ENCODE measurements at places on chromosomes 1 and 21.

DNA sequence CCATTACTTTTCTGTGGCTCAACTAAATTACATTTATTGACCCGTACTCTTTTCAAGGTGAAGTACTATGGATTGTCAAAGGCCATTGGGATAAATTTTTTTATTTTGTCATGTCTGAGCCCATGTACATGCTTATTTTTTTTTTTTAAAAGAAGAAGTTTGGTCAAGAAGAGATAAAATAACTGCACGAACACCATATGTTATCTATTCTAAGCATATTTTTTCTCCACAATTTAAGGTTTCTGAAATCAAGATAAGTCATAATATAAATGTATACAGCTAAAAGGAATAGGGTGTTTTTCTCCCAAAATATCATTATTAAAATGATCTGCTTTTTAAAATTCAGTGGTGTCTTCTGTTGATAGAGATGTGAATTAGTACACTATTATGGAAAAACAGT is 35.0 kb upstream of the SH2D1B start:
- no peak for DNase-seq

DNA sequence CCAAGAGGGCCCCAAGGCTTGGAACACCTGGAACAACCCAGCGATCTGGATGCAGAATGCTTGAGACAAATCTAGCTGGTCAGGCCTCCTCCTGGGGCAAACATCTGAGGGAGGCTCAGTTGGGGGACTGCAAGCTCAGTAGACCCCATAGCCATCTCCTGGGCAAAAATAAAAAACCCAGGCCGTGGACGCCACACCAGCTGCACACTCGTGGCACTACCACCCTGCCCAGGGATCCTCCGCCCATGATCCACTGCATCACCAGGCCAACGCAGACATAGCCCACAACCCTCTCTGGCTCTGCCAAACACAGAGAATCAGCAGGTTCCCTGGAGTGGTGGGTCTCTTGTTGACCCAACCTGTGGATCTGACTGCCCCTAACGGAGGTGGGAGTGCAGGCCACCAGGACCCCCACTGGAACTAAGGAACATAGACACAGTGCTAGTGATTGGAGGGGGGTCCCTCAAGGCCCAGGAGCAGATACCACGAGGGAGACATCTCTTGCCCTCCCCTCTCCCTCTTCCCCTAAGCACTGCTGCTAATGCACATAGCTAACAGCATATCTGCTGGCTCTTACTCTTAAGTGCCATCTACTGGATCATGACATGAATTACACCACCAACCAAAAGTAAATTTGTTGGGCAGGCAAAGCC is 147.2 kb downstream of the CHD1L start:
- DNase-seq = no peak

DNA sequence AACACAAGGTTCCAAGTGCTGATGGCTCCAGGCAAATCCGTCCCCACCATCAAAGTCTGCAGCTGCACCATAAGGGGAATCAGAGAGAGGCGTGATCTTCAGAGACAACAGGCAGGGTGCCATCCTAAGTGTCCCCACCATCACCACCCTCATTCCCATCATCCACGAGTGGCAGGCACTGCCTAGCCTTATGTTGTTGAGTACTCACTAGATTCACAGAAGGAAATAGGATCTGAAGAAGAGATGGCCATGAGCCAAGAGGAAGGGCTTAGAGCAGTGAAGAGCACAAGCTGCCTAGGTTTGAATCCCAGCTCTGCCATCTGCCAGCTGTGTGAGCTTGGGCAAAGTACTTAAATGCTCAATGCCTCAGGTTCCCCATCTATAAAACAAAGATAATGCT is 207.3 kb upstream of the CSF3R start:
- DNase-seq = no peak

- no peak for DNase-seq
Observed at GRCh38 chr21:38531039-38531541, 32.8 kb upstream of the ERG start.

DNA sequence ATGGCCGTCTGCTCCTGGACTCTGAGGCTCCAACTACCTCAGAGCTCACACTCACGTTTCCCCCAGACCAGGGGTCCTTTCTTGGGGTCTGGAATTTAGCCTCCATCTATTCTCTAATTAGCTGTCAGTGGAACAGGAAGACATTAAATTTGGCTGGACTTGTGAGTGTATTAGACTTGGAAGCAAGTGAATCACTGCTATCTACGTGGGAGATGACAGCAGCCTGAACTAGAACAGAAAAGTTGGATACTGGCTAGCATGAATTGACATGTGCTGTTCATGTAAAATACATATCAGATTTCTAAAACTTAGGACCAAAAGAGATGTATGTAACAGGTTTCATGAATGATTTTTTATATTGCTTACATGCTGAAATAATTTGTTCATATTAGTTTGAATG is 28.0 kb downstream of the TAF5L start:
- no peak for DNase-seq

GRCh38 chr1:156431366-156431765 is 62.4 kb downstream of the RHBG start:
- DNase-seq = no peak

DNA sequence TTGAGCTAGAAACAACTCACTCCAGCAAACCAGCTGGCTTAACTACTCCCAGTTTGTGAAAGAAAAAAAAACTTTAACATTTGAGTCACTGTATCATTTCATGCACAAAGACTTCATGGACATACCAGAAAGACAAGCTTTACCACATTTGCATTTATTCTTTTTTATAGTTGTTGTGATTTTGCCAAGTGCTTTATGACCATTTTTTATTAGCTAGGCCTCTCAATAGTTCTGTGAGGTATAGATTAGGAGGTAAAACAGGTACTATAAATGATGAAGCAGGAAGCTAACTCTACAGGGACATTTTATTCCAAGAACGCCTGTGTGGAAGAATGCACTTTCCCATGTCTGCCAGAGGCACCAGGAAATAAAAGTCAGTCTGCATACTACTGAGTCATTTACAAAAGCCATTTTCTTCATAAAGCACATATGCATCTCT is 8.2 kb upstream of the DENND1B start:
- no peak for DNase-seq

DNA sequence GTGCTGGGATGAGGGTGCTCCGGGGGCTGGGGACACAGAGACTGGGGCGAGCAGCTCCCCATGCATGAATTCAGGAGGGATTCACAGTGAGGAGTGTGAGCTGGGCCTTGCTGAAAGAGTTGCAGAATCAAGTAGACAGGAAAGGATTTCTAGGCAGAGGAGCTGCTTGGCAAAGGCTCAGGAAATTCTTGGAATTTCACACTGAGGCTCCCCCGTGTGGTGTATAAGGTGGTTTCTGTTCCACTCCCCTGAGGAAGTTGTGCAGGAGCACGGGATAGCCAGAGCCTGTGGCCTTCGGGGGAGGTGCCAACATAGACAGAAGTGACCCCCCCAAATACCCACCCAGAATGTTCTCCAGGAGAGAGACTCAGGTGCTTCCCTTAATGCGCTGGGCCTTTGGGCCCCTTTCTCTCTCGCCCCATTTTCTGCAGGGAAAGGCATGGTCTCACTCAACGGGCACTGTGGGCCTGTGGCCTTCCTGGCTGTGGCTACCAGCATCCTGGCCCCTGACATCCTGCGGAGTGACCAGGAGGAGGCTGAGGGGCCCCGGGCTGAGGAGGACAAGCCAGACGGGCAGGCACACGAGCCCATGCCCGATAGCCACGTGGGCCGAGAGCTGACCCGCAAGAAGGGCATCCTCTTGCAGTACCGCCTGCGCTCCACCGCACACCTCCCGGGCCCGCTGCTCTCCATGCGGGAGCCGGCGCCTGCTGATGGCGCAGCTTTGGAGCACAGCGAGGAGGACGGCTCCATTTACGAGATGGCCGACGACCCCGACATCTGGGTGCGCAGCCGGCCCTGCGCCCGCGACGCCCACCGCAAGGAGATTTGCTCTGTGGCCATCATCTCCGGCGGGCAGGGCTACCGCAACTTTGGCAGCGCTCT is 58.5 kb upstream of the ACTL8 start:
- DNase-seq = no peak

DNA sequence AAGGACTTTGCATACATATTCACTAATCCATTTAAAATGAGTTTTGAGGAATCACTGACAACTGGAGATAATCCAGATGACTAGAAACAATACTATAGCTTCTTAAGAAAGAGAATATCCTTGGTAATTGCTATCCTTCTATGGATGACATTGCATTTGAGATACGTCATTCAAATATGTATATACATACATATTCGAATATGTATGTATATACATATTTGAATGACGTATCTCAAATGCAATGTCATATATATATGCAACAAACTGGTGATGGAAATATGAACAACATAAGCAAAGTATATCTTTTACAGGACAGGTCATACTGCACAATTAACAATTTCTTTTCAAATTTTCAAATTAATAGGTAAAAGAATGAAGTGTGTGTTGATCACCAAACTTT is 41.7 kb downstream of the EXTL2 start:
- no peak for DNase-seq

GRCh38 chr1:167564612-167565270 is 11.2 kb upstream of the CREG1 start:
- DNase-seq = no peak

DNA sequence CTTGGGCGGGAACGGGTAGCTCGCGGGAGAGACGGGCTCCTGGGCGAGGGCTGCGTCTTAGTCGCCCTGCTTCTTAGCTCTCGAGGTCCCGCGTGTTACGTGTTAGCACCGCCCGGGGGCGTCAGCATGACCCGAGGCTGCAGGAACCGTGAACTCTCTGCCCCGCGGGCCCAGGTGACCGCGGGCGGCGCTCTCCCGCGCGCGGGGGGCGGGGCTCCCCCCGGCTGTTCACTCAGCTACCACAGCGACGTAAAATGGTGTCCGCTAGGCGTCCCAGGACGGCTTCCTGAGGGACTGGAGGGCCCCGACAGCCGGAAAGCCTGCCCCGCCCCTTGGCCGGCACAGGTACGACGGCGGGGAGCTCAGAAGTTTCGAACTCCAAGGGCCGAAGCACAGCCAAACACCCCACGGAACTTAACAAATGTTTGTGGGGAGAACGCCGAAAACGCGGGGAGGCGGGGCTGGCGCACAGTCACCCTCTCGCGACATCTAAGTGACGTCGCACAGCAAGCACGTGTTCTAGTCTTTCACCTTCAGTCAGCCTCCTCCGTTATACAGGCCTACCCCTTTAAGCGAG is 780 bp upstream of the RBM15 start:
- peak; percentile 95 for DNase-seq

DNA sequence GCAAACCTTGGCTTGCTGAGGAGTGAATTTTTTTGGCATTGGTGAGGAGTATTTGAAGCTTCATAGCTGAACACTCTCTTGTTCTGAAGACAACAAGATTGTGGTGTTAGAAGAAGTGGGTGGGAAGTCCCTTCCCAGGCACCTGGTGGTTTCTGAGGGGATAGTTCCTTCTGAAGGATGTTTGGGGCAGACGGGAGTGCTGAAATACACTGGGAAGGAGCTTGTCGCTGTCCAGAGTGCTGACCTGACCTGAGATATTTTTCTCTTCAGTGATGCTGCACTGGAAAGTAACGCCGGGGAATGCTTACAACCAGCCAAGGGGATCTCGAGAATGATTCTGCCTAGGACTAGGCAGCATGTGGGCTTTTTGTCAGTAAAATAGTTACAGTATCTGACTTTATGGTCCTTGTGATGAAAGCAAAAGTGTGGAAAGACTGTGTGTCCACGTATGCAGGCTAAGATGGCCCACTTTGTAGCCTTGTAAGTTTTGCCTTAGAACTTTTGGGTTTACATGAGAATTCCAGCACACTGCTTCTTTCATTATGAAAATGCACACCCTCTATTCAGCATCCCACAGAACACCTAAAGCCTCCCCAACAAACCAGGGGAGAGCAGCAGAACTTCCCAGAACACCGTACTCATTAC is 33.1 kb upstream of the NFASC start:
- DNase-seq = peak; percentile 26

- no peak for DNase-seq
Observed at GRCh38 chr1:74429580-74429979, 82.8 kb downstream of the LRRC53 start.

- DNase-seq = peak; percentile 50
Observed at GRCh38 chr1:23793018-23793781, 2.3 kb downstream of the LYPLA2 start.
